Vagina (tissue), 2 donors: ENCODE measurements at places on chromosomes 6 and 20. TPM values are rescaled to one million over a fixed set of nuclear protein-coding genes. Genes with fewer than 3 reads are reported as not detected.

ZNF184 gene
- 4.4 TPM for total RNA-seq

GRCh38 chr6:125598422-125598821, 151.0 kb upstream of the HEY2 start:
- no peak for DNase-seq

GRCh38 chr20:5361176-5361575, 44.4 kb upstream of the PROKR2 start:
- no peak for DNase-seq

GRCh38 chr20:382291-383115, 1.9 kb downstream of the TRIB3 start:
- DNase-seq = no peak

GRCh38 chr6:106244931-106245330, 80.6 kb downstream of the ATG5 start:
- DNase-seq = no peak

GRCh38 chr6:129793447-129793846, 67.7 kb downstream of the TMEM244 start:
- no peak for DNase-seq

DNA sequence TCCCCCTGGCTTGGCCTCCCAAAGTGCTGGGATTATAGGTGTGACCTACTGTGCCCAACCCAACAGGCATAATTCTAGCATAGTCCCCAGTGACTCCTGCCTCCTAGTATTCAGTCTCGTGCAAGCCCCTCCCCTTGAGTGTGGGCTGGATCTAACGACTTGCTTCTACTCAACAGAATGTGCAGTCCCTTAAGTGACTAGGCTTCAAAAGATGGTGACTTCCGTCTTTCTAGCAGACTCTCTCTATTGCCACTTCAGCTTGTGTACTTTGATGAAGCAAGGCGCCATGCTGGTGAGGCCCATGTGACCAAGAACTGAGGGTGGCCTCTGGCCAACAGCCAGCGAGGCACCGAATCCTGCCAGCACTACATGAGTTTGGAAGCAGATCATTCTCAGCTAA, 109.6 kb upstream of the TRAF3IP2 start:
- peak; percentile 67 for DNase-seq
